AG04449 (cell line): ENCODE measurements at places on chromosomes 13 and 19.

DNA sequence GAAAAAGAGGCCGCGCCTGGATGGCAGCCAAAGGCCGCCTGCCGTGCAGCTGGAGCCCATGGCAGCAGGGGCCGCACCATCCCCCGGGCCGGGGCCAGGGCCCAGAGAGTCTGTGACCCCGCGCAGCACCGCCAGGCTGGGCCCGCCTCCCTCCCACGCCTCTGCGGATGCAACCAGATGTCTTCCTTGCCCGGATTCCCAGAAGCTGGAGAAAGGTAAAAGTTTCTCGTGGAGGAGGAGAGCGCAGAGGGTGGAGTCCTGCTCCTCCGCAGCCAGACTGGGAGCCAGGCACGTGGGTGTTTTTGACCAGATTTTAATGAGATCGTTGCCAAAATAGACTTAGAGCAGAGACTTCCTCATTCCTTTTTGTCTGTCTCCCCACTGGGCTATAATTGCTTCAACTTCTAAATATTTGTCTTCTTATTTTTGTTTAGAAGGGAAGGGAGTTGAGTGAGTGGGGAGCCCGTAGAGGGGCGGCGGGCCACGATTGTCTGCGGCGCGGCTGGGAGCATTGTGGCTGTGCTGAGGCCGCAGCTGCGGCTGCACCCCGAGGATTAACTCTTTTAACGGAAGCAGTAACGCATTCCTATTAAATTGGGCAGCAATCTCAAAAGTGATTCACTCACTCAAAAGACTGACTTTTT is 22.8 kb upstream of the NDUFS7 start:
- peak; percentile 37 for DNase-seq

GRCh38 chr19:7852851-7853769 is 21.1 kb downstream of the PRR36 start:
- DNase-seq: no peak

GRCh38 chr19:10965398-10965797 is 4.6 kb downstream of the SMARCA4 start:
- no peak for DNase-seq

DNA sequence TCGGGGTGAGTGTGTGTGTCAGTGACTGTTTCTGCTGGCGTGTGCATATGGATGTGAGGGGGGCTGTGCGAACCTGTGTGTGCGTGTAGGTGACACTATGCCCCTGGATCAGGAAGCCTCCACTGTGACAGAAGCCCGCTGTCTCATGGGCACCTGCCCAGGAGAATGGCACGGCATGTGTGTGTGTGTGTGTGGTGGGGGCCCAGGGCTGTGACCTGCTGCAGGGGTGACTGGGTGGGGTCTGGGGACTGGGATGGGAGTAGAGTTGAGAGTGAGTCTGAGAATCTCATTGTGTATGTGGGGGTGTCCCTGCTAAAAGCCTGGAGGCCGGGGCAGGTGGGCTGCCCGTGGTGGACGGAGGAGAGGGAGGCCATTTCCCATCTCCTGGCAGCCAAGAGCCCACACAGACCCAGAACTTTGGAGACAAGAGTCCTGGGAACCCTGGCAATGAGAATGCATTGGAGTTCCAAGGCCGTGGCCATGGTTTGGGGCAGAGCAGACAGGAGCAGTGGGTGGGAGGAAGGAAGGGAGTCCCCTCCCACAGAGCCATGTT is 6.4 kb upstream of the TPM4 start:
- DNase-seq: no peak

DNA sequence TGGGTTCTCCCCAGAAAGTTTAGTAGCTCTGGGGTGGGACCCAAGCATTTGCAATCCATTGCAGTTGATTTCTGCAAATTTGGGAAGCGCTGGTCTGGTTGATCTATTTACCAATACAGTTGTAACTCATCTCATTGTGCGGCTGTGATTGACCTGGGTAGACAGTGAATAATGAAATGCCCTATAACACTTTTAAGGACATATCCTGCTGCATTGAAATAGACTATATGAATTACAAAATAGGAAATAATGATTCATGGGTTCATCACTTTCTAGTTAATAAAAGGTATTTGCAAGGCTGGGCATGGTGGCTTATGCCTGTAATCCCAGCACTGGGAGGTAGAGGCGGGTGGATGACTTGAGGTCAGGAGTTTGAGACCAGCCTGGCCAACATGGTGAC is 59.0 kb upstream of the FARP1 start:
- no peak for DNase-seq

DNA sequence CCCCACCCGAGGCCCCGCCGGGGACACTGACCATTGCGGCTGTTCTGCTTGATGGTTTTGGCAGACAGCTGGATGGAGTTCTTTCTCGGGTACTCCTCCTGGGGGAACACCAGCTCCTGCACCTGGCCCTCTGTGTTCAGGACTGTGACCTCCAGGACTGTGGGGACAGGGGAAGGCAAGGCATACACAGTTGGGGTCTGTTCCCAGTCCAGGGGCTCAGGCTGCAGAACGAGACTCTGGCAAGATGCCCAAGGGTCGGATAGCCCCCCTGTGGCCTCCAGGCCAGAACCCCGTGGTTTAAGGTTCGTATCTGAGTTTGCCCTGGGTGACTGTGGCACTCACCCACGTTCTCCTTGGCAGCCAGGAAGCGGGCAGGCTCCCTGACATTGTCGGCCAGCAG is 22.7 kb upstream of the ASF1B start:
- DNase-seq: no peak

- no peak for DNase-seq
Measured at GRCh38 chr13:58728126-58728525, 1096.6 kb downstream of the PCDH17 start.
